NCI-H187 treated with DMSO at 0.1 percent for 48 hours (cell line): ENCODE measurements at places on chromosomes 5 and 9.

DNA sequence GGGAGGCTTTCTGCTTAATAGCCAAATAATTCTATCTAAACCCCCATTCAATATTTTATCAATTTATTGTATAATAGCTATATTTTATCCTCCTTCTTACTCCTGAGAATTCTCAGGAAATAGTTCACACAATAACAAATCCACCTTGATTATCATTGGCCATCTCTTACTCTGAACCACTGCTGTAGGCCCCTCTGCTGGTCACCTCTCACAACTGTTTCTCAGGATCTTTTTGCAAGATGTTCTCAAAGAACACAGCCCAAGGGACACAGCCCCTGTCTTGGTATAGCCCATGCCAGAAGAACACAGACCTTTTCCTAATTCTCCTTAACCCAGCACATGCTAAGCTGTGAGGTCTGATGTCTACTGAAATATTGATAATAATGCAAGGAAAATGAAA is 74.9 kb upstream of the HTR4 start:
- DNase-seq, result no peak

DNA sequence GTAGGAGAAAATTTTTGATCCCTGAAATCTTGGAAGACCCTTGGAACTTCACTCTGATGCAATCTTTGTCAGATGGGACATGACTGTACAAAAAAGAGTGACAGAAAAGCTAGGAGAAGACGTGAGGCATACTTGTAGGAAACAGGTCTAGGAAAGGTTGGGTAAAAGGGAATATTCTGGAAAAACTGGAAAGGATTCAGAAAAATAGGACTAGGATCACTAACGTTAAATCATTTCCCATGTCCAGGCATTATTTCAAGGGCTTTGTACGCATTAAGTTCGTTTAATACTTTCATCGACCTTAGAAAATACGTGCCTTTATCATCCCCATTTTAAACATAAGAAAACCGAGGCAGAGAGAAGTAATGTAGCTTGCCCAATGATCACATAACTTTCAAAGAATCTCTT is 2.9 kb downstream of the ALDH1A1 start:
- DNase-seq, result no peak

DNA sequence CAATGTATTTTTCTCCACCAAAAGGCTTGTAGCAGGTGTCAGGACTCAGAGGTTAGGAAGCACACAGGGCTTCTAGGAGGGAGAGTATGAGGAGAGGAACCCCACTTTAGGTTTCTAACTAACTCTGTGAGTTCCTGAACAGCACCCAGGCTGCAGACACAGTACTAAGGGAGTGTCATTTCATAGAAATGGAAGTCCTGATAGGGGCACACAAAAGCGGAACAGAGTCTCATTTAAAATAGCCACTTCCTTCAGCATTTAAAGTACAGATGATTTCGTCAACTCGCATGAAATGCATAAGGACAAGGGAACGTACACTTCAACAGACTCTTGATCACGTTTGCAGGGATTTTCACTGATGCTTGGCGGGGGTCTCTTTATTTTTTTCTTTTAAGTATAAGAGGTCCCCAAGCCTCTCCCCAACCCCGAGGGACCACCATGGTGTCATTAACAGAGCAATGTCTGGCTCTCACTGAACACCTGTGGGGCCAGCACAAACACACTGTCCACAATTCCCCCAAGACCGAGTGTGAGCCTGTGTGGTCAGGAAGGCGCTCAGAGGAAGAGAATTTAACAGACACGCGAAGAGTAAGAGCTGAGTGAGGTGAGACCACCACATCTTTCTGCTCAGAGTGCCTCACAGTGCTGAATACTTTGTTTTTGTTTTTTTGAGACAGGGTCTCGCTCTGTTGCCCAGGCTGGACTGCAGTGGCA is 82.3 kb downstream of the SECISBP2 start:
- DNase-seq, result no peak

- no peak for DNase-seq
These were observed 98.9 kb downstream of the MAN2A1 start for GRCh38 chr5:109788596-109788995.

- no peak for DNase-seq
These were observed 14.7 kb upstream of the LCP2 start for GRCh38 chr5:170312301-170312595.

- DNase-seq, result no peak
These were observed 39.6 kb downstream of the COL5A1 start for GRCh38 chr9:134681061-134681661.

DNA sequence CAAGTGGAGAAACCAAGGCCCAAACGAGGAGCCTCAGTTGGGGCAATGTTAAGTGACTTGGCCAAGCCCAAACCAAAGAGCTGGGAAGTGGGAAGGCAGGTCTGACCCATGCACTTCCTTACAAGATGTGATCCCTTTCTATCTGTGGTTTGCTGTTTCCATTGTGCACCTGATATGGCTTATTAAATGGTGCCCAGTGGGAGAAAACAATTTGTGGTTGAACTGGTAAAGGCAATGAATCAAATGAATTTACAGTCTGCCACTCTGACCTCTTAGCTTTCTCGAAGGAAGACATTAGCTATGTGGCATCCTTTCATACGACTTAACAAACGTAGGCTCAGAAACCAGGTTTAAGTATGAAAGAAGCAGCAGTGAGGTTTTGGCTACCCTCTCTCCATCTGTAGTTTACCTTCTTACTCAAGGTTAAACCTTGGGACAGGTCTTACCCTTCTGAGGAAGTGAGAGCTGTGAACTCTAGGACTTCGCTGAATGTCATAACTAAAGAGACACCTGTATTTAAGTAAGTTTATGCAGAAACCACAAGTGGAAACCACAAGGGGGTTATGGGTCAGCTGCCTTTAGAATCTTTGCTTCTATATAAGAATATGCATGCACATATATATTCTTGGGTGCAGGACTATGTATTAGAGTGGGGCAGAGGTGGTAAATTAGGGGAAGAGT is 100.5 kb upstream of the SPATA31D4 start:
- no peak for DNase-seq

DNA sequence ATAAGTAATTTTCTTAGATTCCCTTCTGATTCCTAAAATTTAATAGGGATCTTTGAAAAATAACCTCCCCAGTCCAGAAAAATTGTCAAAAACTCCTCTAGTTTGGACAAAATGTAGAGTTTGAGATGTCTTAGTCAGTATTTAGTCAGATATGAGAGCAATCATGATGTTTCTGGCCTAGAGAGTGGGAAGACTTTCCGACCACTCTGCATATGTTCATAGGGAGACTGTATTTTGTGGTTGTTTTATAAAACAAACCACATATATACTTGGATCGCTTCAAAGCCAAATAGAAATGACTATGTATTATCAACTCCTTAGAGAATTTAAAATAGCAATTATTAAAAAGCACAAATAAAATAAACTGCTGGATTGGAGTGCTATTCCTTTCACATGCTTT is 15.8 kb downstream of the ZFAND5 start:
- DNase-seq, result no peak

DNA sequence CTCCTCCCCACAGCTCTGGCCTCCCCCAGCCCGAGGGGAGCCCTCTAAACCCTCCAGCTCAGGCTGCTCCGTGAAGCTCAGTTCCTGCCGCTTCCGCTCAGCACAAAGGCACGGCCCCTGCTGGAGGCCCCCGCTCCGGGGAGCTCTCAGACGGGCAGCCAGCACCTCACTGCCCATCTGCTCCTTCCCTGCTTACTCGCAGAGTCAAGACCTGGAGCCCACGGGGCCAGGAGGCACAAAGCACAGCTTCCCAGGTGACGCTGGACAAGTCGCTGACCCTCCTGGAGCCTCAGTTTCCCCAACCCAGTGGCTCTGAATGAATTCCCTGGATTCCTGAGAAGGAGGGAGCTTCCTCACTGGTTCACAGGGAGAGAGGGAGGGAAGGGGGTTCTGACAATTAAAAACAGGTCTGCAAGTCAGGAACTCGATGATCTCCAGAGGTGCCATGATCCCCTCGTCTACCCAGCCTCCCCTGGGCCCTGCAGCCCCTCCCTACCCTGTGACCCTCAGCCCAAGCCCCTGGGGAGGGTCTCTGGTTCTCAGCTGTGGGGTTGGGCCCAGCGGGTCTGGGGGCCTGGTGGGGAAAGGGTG is 36.2 kb downstream of the VAV2 start:
- no peak for DNase-seq

- DNase-seq, result no peak
These were observed 732 bp downstream of the PBX3 start for GRCh38 chr9:125747765-125748445.

DNA sequence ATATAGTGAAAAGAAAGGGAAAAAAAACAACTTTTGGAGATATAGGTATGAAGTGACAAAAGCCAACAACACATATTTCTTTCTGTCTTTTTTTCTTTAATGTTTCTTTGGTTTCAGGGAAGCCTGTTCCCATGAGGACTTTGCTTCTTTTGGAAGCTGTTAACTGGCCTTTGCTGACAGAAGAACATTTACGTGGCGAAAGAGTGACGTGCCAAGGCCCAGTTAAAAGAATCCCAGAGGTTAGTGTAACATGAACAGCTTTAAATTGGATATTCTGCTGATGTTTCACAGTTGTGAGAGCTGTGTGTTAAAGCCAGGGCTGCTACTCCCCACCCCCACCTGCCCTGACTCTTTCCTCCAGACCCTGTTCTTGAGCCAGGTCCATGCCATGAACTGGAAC is 275.9 kb downstream of the CRB2 start:
- DNase-seq, result no peak

GRCh38 chr9:91740701-91741100 is 209.3 kb downstream of the ROR2 start:
- DNase-seq, result no peak

DNA sequence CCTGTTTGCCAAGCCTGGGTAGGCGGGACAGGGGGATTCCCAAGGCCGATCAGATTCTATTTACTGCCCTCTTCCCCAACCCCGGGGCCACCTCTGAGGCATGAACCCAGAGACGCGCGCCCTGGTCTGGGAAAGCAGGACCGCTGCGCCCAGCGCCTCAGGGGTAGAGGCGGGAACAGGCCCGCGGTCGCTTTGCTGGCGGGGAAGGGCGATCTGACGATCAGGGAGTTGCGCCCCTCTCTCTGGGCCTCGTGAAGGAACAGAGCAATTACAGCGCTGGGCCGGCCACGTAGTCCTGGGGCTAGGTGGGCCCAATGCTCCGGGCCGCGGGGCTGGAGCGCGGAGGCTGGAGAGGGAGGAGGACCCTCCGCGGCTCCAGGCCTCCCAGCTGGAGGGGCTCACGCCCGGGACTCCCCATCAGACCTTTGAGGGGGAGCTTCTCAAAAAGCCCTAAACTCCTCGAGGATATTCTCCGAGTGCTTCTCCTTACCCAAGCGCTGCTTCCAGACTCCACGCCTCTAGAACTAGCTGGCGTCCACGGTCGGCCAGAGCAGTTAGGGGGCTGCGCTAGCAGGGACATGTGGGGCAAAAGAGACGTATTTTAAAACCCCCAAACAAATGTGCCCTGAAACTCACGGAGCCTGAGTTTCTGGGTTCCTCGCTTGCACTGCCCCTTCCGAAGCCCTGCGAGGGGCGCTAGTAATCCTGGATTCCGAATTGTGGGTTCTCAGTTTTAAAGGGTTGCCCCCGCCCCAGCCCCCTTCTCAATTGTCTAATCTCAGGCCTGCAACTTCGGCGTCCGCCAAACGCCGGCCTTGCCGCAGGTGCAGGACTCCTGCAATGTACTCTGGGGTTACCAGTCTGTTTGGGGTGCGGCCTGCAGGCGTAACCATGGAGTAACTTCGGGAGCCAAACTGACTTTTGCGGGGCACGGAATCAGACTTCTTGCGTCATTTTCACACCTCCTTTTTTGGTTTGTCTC is 57.6 kb downstream of the TMEM174 start:
- no peak for DNase-seq

DNA sequence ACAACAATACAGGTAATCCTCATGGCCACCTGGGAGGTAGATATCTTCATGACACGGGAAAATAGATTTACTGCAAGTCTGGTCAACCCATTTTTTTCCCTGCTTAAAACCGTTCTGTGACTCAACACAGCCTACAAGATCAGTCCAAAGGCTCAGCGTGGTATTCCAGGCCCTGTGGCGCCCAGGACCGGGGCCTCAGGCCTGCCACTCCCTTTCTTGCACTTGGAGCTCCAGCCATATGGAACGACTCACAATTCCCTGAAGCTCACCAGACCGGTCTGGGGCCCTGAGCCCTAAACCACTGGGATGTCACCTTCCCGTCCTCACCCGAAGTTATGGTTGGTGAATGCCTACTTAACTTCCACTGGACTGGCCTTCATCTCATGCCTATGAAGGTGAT is 6.5 kb upstream of the MLANA start:
- no peak for DNase-seq

DNA sequence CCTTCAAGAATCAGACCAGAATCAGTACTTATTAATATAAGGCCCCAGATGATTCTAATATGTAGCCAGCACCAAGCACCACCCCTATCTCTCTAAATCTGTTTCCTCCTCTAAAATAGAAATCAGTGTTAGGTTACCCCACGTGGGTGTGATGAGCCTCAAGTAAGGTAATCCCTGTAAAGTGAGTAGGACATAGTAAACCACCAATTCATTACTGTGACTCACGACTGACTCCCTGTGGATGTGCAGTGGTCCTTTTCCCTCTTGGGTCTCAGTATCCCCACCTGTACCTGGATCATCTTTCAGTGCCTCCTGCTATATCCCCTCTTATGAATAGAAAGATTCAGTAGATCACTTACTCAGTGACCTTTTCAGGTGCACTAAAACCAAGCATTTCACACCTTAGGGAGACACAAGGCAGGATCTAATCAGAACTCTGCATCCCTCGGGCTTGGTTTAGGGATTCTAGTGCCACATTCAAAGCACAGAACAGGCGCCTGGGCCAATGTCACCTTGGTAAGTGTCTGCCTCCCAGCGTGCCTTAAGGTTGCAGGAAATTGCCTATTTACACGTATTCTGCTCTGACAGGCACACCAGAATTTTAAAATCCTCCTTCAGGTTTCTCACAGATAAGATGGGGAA is 12.2 kb upstream of the ALDH1B1 start:
- no peak for DNase-seq

GRCh38 chr9:133200631-133201030 is 8.4 kb downstream of the OBP2B start:
- no peak for DNase-seq

DNA sequence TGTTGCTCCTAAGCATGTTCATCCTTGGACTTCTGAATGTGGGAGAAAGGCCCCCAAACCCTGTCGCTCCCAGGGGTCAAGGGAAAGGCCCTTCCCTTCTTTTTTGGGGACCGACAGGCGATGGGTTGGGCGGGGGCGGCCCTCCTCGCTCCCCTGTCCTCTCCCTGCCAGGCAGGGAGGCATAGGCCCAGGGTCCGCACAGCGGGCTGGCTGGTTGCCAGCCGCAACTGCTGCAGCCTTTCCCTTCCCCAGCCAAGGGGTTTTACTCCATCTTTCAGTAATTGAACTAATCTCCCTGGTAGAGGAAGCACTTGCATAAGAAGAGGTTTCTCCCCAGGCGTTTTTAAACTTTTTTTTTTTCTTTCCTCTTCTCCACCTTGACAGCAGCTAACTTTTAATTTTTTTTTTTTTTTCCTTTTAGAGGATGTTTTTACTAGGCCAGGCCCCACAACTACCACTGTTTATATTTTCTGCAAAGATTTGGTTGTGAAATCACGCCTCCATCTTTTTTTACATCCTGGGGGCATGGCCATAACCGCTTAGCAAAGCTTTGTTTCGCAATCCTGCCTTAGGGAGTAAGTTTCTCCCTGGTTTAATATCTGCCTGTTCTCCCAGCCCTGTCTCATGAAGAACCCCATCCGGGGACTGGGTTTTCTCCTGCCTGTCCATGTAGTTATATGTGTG is 216.9 kb upstream of the ZNF608 start:
- DNase-seq, result no peak
